Uterine smooth muscle cell (primary cell): ENCODE measurements at places on chromosomes 12 and 14. TPM values are rescaled to one million over a fixed set of nuclear protein-coding genes. Genes with fewer than 3 reads are reported as not detected.

KRT73 gene
- not detected in 2 replicates for total RNA-seq

GRIN2B gene
- under 0.01 and 0.22 TPM in 2 replicates for total RNA-seq

HEATR5A gene
- total RNA-seq = 46.1 and 65.2 TPM in 2 replicates

ZNF740 gene
- 15.3 and 16.2 TPM in 2 replicates for total RNA-seq

KCNMB4 gene
- 1.00 and 1.2 TPM in 2 replicates for total RNA-seq

RNASE3 gene
- not detected in 2 replicates for total RNA-seq

LIN52 gene
- 9.2 and 11.6 TPM in 2 replicates for total RNA-seq

SUSD6 gene
- 3.1 and 5.6 TPM in 2 replicates for total RNA-seq

RPL10L gene
- total RNA-seq = not detected in 2 replicates

CEBPE gene
- not detected in 2 replicates for total RNA-seq

SRRM4 gene
- total RNA-seq = under 0.01 TPM in 1 of 2 replicates, not detected in the other

ZFHX2 gene
- 0.11 and 0.62 TPM in 2 replicates for total RNA-seq
